Type B pancreatic cell (in vitro differentiated cells): ENCODE measurements at places on chromosomes 3 and 15. TPM values are rescaled to one million over a fixed set of nuclear protein-coding genes. Genes with fewer than 3 reads are reported as not detected.

Gene CHRM5
- not detected in 2 replicates for total RNA-seq

Gene CNTN4
- 24.5 and 29.7 TPM in 2 replicates for total RNA-seq

Gene PTH1R
- 63.0 and 83.1 TPM in 2 replicates for total RNA-seq

Gene ERICH6
- not detected in 2 replicates for total RNA-seq

Gene MLF1
- total RNA-seq, result 12.3 and 23.8 TPM in 2 replicates

Gene CHRNA3
- total RNA-seq, result 8.4 and 19.2 TPM in 2 replicates

Gene GRIP2
- 2.7 and 5.6 TPM in 2 replicates for total RNA-seq

Gene LRTM1
- total RNA-seq, result 0.29 and 0.77 TPM in 2 replicates

Gene ZNF860
- total RNA-seq, result 2.8 and 7.1 TPM in 2 replicates

Gene RSL24D1
- total RNA-seq, result 65.8 and 68.3 TPM in 2 replicates

Gene DUOXA2
- total RNA-seq, result 0.17 and 0.52 TPM in 2 replicates

Gene ASB7
- total RNA-seq, result 14.6 and 14.8 TPM in 2 replicates

Gene NOX5
- total RNA-seq, result 0.12 TPM in 1 of 2 replicates, not detected in the other

Gene SI
- total RNA-seq, result 4.7 and 8.4 TPM in 2 replicates

Gene SLC22A14
- 0.29 TPM in 1 of 2 replicates, not detected in the other for total RNA-seq

Gene ACKR2
- total RNA-seq, result 3.5 and 3.9 TPM in 2 replicates

Gene CCR5
- total RNA-seq, result 0.12 and 0.22 TPM in 2 replicates

Gene LINGO1
- total RNA-seq, result 19.6 and 25.2 TPM in 2 replicates

Gene ZDHHC23
- 8.1 and 8.5 TPM in 2 replicates for total RNA-seq

Gene SERPINI1
- 27.2 and 33.8 TPM in 2 replicates for total RNA-seq

Gene WDR49
- 0.48 and 1.2 TPM in 2 replicates for total RNA-seq

Gene MAP1A
- total RNA-seq, result 6.0 and 18.2 TPM in 2 replicates

Gene FAH
- 24.6 and 25.8 TPM in 2 replicates for total RNA-seq

Gene SMCO1
- total RNA-seq, result not detected in 2 replicates

Gene SATB1
- 37.1 and 39.9 TPM in 2 replicates for total RNA-seq

Gene ARIH1
- 172 and 199 TPM in 2 replicates for total RNA-seq

Gene IL17RB
- 10.5 and 10.8 TPM in 2 replicates for total RNA-seq

Gene EEFSEC
- total RNA-seq, result 9.6 and 16.6 TPM in 2 replicates

Gene MAGEL2
- 3.1 and 8.2 TPM in 2 replicates for total RNA-seq

Gene ATG7
- total RNA-seq, result 30.9 and 32.4 TPM in 2 replicates

Gene NRROS
- total RNA-seq, result 0.50 and 0.68 TPM in 2 replicates

Gene RLBP1
- not detected in 2 replicates for total RNA-seq

Gene GOLGA8T
- 0.19 and 0.99 TPM in 2 replicates for total RNA-seq

Gene NFKBIZ
- 54.1 and 87.6 TPM in 2 replicates for total RNA-seq

Gene AADACL2
- 11.7 and 43.6 TPM in 2 replicates for total RNA-seq

Gene SPTBN5
- total RNA-seq, result 3.1 and 4.2 TPM in 2 replicates

Gene PIK3CB
- 14.8 and 16.7 TPM in 2 replicates for total RNA-seq

Gene GPR171
- not detected in 2 replicates for total RNA-seq

Gene EXD1
- total RNA-seq, result not detected in 2 replicates

Gene CCR8
- total RNA-seq, result 1.2 TPM in 1 of 2 replicates, not detected in the other

Gene AGTR1
- 0.90 and 2.4 TPM in 2 replicates for total RNA-seq

Gene XCR1
- 3.6 and 13.9 TPM in 2 replicates for total RNA-seq

Gene SLC22A13
- total RNA-seq, result 0.60 and 0.79 TPM in 2 replicates

Gene SCN11A
- total RNA-seq, result 0.21 and 1.4 TPM in 2 replicates

Gene CLDN11
- 4.7 and 86.8 TPM in 2 replicates for total RNA-seq

Gene KNL1
- 7.6 and 21.4 TPM in 2 replicates for total RNA-seq

Gene IQCH
- 1.00 and 2.0 TPM in 2 replicates for total RNA-seq

Gene CKMT1A
- total RNA-seq, result 37.3 and 79.5 TPM in 2 replicates

Gene MCTP2
- 4.8 and 10.5 TPM in 2 replicates for total RNA-seq

Gene KLHL40
- total RNA-seq, result 0.12 TPM in 1 of 2 replicates, not detected in the other

Gene GPR149
- total RNA-seq, result 0.14 TPM in 1 of 2 replicates, not detected in the other

Gene ADCY5
- total RNA-seq, result 4.0 and 9.1 TPM in 2 replicates

Gene MESP2
- total RNA-seq, result not detected in 2 replicates
